PC-3 (cell line): ENCODE measurements at places on chromosomes 6 and 20.
A peak's percentile ranks its signal among the peaks of the same experiment; 100 is the strongest.

DNA sequence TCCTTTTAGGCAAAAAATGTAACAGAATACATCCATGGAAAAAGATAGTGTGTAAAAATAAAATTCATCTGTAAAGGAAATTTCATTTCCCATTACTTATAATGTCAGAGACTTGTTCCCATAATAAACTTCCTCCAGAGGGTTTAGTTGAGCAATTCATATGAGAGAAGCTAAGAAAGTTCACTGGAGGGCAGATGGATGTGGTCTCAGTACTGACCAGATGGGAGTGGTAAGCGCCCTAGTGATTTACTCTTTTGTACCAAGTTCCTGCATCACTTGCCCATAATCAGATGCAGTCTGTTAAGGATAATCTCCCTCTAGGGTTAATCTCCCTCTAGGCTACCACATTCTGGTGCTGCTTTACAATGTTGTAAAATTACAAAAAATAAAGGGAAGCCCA is 61.7 kb downstream of the ESF1 start:
- DNase-seq: no peak

GRCh38 chr6:90062051-90062450 is 167.8 kb downstream of the GJA10 start:
- no peak for DNase-seq

DNA sequence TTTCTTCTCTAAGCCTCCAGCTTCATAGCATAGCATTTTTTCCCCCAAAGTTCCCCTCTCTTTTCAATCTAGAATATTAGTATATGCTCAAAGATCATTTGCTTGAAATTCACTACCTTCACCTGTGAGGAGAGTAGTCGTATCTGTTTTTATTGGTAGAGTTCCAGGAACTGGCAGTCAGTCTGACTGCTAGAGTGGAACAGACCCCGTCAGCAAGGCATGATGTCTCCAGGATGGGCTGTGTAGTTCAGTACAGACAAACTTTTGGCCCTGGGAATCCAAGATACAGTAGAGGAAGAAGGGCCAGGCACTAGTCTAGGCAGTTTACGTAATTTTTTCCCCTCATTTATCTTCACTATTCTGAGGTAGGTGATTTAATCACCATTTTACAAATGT is 29.1 kb downstream of the RALY start:
- no peak for DNase-seq

DNA sequence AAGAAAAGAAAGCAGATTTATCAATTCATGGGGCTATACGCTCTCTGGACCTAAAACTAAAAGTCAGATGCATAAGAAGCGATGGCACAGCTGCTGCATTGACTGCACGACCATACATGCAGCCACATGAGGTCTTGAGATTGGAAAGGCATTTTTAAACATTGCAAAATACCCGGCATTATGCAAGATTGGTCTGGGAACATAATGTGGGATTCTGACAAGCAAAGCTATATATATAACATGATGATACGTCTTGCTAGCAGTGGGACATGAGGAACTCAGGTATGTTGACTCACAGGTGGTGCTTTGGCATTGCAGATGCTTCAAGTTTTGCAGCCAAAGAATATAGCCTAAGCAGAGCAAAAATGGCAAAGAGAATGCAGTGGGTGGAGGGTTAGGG is 55.1 kb downstream of the SAMD3 start:
- peak; percentile 9 for DNase-seq
